ENCODE measurements at places on chromosomes 6 and 20.

DNA sequence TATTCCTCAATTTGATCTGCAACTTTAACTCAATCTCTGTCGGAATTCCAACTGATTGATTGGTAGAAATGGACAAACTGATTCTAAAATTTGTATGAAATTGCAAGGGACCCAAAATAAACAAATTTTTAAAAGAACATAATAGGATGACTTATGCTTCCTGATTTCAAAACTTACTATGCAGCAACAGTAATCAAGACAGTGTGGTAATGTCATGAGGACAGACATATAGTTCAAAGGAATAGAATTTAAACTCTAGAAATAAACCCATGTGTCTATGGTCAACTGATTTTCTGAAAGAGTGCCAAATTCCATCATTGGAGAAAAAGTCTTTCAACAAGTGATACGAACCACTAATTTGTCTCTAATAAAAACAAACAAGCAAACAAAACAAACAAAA, 1320.1 kb upstream of the GJE1 start:
- DNase-seq: no peak

- no peak for DNase-seq
Observed at GRCh38 chr6:168272415-168273325, 46.9 kb downstream of the DACT2 start.

DNA sequence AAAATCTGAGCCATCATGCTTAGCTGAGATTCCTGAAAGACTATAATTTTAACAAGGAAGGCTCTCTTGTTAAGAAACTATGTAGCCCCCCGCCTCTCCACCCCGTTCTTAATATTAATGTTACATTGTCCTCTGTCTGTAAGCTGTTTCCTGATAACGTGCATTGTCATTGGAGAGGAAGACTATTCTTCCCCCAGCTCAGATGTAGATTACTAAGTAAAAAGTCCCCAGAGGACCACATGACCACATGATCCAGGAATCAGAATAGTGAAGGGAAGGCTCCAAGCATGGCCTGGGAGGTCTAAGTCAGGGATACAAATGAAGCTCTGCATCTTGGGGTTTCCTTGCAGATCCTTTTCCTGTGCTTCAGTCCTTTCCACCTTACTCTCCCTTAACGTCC, 106.4 kb downstream of the JARID2 start:
- no peak for DNase-seq

GRCh38 chr20:51014797-51015722, 7.8 kb downstream of the KCNG1 start:
- peak; percentile 70 for DNase-seq

Data from left kidney (tissue), 8 donors.